ENCODE measurements at places on chromosomes 4 and X.

GRCh38 chrX:153245288-153245731, 66.2 kb downstream of the MAGEA1 start:
- DNase-seq: peak; percentile 2

- peak; percentile 31 for DNase-seq
Observed at GRCh38 chrX:123731987-123732669, 724 bp downstream of the THOC2 start.

- DNase-seq: no peak
Observed at GRCh38 chrX:155046811-155047528, 20.3 kb downstream of the FUNDC2 start.

- DNase-seq: no peak
Observed at GRCh38 chr4:83503974-83504373, 19.1 kb upstream of the ABRAXAS1 start.

- no peak for DNase-seq
Observed at GRCh38 chrX:1442016-1442665, 10.6 kb downstream of the ASMTL start.

DNA sequence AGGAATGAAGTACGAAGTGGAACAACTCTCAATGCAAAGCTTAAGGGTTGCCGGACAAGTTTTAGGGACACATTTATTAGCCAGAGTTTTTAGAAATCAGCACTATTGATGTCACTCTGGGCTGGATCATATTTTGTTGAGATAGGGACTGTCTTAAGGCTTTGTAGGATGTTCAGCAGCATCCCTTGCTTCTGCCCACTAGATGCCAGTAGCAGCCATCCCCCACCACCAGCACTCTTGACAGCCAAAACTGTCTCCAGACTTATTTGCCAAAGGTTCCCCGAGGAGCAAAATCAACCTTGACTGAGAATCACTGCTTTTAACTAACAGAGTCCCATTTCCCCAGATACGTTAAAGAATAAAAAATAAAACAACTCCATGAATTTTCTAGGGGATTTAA, 1497.3 kb downstream of the STIM2 start:
- DNase-seq: peak; percentile 50

GRCh38 chrX:10048076-10048475, 80.9 kb downstream of the CLDN34 start:
- peak; percentile 52 for DNase-seq

DNA sequence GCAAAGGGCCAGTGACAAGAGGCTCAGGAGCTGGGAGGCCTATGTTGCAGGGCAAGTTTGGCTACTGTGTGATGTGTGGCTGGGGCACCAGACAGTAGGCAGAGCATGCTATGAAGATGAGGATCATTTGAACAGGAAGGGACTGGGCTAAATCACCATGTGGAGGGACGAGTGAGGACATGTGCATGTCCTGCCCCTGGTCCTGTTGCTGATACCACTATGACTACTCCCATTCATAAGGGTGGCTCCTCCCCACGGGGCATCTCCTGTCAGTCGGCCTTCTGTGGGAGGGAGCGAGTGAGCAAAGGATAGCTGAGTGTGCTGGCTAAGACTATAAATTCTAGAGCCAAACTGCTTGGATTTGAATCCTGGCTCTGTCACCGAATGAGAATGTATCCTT, 139.2 kb downstream of the TMEM164 start:
- no peak for DNase-seq

DNA sequence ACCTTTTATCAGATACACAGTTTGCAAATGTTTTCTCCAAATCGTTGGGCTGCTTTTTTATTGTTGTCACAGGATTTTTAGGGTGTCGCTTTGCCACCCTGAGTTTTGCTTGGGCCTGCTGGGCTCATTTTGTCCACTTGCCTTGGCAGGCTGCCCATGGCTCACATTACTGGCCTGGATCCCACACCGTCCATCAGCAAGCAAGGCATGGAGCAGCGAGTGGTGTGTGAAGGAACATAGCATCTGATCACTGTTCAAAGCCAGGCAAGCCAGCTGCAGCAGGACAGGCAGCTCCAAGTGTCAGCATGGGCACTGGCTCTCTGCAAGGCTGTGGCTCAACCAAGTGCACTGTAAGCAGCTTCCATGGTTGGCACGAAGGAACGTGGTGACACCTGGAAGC, 261.4 kb upstream of the TECRL start:
- DNase-seq: no peak

DNA sequence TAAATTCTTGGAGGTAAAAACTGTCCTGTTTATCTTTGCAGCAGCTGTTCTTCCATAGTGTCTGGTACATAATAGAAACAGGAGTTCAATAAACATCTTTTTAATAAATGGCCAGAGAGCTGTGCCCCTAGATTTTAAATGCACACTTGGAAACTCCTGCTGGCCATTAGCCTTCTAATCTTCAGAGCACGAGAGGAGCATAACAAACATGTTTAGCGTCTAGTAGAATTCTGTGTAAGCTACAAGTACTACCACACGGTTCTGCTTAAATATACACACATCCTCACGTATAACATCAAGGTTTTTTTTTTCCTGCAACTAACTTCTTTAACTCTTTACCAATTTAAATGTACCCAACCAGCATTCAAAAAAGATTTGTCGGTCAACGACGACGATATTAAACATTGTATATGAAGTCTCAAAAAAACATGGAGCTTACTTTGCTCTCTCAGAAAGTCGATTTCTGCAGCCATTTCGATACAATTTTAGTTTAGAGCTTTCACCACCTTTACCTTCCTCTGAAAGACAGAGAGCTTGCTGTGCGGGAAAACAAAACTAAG, 628 bp downstream of the SCLT1 start:
- DNase-seq: peak; percentile 33

GRCh38 chrX:154775419-154776349, 13.0 kb downstream of the DKC1 start:
- DNase-seq: no peak

GRCh38 chr4:38155589-38156294, 195.5 kb downstream of the PTTG2 start:
- no peak for DNase-seq

- no peak for DNase-seq
Observed at GRCh38 chrX:129706400-129707072, 32.2 kb upstream of the XPNPEP2 start.

DNA sequence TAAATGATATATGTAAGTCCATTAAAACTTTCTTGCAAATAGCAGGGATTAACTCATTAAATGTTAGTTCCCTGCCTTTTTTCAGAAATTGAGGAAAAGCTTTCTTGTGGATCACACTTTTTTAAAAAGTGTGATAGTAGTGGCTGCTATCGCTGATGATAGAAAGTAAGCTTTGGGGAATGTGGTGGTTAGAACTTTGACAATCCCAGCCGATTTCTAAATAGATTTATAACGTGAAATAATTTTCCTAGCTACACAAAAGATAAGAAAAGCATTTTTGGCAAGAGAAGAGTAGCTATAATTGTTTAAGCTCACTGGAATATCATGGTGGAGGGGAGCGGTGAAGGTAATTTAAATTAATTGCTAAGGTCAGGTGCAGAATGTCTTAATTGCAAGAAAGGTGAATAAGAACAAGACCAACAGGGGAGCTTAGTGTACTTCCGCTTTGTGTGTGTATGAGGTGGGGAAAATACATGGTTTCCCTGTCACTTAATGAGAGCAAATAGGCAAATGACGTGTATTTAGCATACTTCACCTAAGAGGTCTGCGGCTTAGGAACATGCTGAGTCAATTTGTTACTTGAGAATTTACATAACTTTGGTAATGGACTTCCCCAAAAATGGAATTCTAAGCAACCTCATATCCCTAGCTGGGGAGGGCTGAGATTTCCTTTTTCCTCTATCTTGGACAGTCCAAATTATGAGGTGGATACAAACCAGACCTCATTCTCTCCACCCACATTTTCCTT, 11.7 kb upstream of the IL21 start:
- DNase-seq: peak; percentile 22

GRCh38 chr4:176274441-176274840, 5.4 kb upstream of the ASB5 start:
- DNase-seq: peak; percentile 76

DNA sequence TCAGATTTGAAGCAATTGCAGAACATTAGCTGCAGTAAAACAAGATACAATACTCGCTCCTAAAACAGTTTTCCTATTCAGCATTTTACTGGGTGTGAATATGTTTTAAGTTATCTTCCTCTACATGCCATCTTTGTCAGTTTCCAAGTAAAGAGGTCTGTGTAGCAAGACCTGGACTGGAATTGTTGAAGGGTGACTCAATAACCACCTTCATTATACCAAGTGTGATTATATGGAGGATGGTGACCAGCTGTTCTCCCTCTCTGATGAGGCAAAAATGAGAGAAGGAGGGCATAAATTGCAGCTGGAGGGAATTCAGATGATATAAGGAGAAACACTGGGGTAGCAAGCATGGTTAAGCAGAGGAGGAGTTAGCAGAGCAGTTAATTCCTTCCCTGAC, 922.1 kb upstream of the SLIT2 start:
- peak; percentile 39 for DNase-seq

GRCh38 chr4:130486186-130486585, 1390.2 kb downstream of the C4orf33 start:
- no peak for DNase-seq

DNA sequence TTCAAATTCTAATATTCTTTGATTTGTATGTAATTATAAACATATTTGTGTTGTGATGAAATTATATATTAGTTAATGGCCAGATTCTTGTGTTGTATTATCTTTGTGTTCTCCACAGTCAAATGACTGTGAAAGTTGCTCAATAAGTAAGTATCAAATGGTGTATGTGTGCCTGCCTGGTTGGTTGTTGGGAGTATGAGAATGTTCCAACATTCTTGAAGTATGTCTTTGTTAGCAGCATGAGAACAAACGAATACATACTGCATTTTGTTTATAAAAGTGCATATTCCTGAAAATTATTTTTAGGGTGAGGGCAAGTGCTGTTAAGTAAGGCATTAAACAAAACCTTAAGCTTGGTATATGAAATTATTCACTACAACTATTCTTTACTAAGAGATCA, 16.2 kb downstream of the ARHGEF38 start:
- no peak for DNase-seq

DNA sequence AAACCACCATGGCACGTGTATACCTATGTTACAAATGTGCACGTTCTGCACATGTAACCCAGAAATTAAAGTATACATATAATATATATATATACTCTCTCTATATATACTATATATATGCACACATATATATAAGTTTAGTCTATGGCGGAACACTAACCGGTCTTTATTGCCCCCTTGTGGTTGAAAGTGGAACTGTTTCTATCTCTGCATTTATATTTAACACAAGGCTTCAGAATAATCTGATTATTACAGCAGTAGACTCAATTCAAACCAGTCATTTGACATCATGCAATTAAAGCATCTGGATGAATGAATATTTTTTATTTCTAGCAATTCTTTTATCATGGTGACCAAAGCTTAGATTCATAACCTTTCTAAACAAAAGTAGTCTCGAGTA, 14.6 kb downstream of the RAB9B start:
- DNase-seq: peak; percentile 43

DNA sequence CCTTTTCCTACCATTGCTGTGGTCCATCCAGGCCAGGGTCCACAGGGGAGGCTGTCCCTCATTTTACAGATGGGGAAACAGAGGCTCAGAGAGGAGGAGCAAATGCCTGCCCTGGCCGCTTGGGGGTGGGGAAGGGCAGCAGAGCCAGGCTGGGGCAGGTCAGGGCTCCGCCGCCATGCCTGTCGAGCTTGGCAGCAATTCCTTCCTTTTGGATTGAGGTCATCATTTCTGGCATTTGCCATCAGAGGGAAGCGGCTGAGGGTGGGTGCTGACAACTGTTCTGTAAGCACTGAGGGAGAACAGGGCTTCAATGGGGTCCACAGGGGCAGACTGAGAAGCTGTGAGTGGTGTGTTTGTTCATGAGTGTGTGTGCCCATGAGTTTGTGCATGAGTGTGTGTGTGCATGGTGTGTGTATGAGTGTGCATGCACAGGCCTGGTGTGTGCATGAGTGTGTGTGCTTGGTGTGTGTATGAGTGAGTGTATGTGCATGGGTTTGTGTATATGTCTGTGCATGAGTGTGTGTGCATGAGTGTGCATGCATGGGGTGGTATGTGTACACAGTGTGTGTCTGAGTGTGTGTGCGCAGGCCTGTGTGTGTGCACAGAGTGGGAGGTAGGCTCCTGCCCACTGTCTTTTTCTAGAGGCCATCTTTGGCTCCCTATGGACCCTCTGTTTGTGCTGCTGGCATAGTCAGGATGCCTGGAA, 115.2 kb downstream of the SORCS2 start:
- no peak for DNase-seq

- no peak for DNase-seq
Observed at GRCh38 chr4:36269101-36269500, 12.3 kb upstream of the DTHD1 start.

- DNase-seq: no peak
Observed at GRCh38 chrX:89124985-89125384, 378.0 kb downstream of the CPXCR1 start.

GRCh38 chr4:100340512-100341485, 150.5 kb upstream of the DDIT4L start:
- peak; percentile 59 for DNase-seq

GRCh38 chr4:142523111-142523510, 323.0 kb downstream of the INPP4B start:
- no peak for DNase-seq

DNA sequence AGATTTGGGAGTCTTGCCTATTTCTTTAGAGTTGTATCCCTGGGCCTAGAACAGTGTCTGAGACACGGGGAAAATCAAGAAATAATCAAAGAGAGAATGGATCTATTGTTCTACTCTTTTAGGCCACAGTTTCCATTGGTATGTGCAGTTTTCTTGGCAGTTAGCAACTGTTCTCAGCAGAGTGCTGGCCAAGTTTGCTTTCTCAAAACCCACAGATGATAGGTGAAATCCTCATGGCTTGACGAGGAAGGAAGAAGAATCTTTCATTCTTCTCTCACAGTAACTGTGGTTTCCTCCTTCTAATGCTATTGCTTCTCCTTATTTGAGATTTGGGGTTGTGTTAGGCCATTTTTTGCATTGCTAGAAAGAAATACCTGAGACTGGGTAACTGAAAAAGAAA, 42.2 kb downstream of the AGA start:
- DNase-seq: no peak

DNA sequence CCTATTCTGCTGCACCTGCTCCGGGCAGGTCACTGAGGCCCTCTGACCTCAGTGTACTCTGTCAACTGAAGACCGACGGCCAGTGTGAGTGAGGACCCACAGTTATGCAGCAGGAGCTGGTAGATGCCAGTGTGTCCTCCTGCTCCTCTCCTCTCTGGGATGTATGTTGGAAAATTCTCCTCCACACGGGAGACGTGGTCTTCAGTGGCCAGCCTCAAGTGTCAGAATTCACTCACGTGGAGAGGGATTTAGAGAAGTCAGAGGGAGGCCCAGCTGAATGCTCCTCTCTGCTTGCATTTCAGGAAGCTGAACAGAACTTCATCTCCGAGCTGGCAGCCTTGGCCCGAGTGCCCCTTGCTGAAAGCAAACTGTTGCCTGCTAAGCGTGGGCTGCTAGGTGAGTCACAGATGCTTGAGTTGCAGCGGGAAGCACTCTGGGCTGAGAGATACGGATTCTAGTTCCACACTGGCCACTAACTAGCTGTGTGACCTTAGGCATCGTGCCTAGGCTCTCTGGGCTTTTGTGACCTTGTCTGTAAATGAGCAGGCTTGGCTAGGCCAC, 83.6 kb downstream of the CRMP1 start:
- DNase-seq: no peak

- no peak for DNase-seq
Observed at GRCh38 chr4:98518559-98519267, 139.7 kb downstream of the TSPAN5 start.

GRCh38 chr4:139167774-139168444, 9.1 kb downstream of the ELF2 start:
- DNase-seq: peak; percentile 66

Data from EH (cell line).